Naive thymus-derived CD8-positive, alpha-beta T cell (primary cell): ENCODE measurements at places on chromosomes 3 and 15.

GRCh38 chr3:104974316-104974715 is 392.4 kb upstream of the ALCAM start:
- DNase-seq: no peak

GRCh38 chr3:61535826-61536225 is 25.5 kb upstream of the PTPRG start:
- no peak for DNase-seq

DNA sequence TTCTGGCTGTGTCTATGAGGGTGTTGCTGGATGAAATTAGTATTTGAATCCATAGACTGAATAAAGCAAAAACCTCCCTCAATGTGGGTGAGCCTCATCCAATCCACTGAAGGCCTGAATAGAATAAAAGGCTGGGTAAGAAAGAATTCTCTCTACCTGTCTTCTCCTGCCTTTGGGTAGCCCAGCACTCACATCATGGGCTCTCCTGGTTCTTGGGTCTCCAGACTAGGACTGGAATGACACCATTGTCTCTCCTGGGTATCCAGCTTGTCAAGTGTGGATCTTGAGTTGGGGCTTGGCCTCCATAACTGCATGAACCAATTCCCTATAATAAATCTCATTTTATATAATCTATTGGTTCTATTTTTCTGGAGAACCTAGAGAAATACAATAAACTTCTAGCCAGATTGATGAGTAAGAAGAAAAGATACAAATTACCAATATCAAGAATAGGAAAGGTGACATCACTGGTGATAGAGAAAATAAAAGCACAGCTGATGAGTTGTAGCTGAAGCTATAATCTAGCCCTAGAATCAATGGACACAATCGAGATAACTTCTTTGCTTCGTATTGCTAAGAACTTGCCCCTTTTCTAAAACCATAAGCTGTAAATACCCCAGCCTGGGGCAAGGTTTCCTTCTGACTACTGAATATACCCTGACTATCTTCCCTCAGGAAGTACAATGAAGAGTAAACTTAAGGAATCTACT is 106.4 kb downstream of the ANO10 start:
- no peak for DNase-seq

GRCh38 chr3:35385271-35385670 is 254.1 kb upstream of the ARPP21 start:
- DNase-seq: no peak

DNA sequence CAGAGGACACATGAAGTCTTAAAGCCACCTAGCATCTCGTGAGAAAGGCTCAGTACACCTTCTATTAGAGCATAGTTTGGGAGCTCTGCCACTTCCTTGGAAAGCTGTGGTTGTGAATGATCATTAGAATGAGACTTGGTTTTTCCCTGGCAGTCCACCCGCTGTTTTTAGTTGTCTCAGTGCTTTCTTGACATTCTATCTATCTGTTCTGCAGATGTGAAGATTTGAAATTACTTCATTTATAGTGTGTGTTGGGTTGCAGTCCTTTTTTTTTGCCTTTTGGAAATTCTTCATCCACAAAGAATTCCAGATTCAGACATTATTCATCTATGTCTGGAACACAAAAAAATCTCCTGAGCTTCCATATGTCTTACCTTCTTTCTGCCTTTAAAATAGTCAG is 23.7 kb downstream of the PPP2R3A start:
- DNase-seq: no peak

DNA sequence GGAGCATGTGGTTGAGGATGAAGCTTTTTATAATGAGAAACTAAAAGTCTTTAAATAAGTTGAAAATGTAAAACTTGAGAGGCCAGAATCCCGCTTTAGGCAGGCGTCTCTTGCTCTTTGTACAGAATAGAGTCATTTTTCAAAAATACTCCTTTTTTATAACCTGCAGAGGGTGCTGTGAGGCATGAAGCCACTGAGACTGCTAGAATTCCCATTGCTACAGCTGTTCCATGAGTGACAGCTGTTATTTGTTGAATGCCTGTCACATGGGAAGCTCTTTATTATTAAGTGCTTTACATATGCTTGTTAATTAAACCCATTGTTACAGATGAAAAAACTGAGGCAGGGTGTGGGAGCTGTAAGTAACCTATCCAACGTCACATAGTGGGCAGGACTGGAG is 18.5 kb downstream of the MINAR1 start:
- DNase-seq: no peak

- no peak for DNase-seq
These were observed 5.0 kb downstream of the SLC28A1 start for GRCh38 chr15:84889313-84889990.

- DNase-seq: no peak
These were observed 24.8 kb downstream of the IL16 start for GRCh38 chr15:81221449-81221848.

DNA sequence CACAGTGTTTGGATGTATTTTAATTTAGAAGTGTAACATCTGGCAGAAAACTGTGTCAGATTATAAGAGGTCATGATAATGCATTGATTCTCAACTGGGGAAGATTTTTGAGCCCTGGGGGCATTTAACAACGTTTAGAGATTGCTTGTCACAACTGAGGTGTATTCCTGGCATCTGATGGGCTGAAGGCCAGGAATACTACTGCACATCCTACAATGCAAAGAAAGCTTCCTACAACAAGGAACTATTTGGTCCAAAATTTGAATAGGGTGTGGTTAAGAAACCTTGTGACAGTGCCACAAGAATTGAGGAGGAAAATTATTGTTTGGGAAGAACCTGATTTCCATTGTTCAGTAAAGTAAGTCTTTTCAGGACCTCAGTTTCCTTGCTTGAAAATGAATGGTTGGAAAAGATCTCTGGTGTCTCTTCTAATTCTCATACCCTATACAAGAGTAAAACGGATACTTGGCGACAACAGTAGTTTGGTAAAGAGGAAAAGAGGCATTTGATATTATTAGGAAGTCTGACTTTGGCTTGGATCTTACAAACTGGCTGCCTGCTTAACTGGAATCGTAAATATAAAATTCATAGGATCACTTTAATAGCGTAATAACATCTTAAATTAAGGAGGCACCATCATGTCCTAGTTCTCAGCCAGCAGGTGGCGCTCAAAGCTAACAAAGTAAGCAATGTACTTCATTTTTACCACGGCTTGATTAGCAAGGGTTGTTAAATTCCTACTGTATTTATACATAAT is 4.3 kb downstream of the DAZL start:
- DNase-seq: peak; percentile 76

DNA sequence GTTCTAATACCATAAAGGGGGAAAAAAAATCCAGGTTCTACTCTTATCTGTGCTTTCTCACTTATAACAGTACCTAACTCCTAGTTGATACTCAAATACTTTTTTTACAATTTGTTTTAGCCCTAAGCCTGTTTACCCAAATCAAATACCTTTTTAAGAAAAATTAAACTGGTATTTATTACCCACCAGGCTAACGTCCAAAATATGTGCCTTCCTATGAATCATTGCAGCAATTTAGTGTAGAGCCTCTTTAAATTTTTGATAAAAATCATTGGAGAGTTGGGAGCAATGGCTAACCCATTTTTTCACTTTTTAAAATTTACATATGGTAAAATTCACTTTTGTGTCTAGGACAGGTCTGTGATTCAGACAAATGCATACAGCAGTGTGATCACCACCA is 27.9 kb downstream of the FILIP1L start:
- no peak for DNase-seq
